ENCODE measurements at places on chromosomes 6 and 20. TPM values are rescaled to one million over a fixed set of nuclear protein-coding genes. Genes with fewer than 3 reads are reported as not detected.

DNA sequence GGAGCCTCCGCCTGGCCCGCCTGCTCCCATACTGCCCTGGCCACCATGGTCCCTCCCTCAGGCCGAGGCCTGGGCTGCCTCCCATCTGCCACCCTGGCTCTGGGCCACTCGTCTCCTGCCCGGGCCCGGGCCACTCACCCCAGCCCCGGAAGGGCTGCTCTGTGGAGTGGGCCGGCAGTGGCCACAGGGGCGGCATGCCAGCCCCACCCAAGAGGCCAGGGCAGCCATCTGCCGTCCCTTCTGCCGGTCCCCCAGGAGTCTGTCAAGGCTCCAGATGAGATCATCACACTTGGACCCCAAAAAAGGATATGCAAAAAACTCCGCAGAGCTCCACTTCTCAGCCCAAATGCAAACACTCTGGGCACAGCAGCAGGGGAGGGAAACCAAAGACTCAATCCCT, 23.8 kb upstream of the TLDC2 start:
- H3K36me3 ChIP-seq: no peaks in the 10 kb centered on the region
- H3K4me3 ChIP-seq: no peak overlapping the region
- no peak for DNase-seq
- H3K27me3 ChIP-seq: no peaks in the 10 kb centered on the region
- no peak overlapping the region for H3K27ac ChIP-seq

DNA sequence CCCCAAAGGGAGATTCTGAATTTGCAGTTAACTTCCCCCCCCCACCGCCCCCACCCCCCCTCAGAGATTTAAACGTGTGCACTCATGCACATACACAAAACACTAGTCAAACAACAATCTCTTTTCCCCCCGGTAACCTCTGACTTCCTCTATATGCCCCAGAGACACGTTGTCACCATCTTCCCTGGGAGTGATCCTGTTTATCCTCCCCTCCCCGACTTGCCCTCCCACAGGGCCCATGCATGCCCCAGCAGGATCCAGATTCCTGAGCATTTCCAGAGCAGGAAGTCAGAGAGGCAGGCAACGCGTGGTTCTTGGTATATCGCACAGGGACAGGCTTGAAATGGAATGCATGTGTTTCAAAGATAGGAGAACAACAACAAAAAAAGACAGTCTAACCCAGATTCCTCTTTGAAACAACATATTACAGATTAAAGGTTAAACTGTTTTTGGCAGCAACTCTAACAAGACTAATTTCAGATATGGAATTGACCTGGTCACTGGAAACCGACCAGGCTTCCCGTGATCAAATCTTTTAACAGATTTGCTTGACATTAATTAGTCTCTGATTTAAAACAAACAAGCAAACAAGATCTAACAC, 1.3 kb downstream of the BLCAP start:
- H3K27ac ChIP-seq: peak overlapping the region; percentile 98
- H3K4me1 ChIP-seq: peaks cover 41% of the 10 kb centered on the region
- H3K4me3 ChIP-seq: peak overlapping the region; percentile 89
- peaks cover 1% of the 10 kb centered on the region for H3K36me3 ChIP-seq
- no peak for DNase-seq

DNA sequence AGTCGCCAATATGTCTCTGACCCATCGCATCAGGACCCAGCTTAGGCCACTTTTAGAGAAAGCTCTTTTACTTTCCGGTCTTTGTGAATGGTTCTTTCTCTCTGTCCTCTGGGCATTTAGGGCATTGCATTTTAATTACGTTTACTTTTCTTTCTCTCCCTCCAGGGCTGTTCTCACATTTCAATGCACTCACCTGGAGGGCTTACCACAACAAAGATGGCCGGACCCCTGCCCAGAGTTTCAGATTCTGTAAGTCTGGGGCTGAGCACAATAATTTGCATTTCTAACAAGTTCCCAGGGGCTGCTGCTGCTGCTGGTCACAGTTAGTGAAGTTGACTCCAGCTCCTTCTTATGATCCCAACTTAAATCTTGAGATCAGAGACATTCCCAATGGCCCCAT, 3.0 kb downstream of the ANKRD66 start:
- no peaks in the 10 kb centered on the region for H3K4me1 ChIP-seq
- peaks cover 13% of the 10 kb centered on the region for H3K27me3 ChIP-seq
- DNase-seq: no peak
- no peak overlapping the region for H3K4me3 ChIP-seq
- no peak overlapping the region for H3K27ac ChIP-seq

DNA sequence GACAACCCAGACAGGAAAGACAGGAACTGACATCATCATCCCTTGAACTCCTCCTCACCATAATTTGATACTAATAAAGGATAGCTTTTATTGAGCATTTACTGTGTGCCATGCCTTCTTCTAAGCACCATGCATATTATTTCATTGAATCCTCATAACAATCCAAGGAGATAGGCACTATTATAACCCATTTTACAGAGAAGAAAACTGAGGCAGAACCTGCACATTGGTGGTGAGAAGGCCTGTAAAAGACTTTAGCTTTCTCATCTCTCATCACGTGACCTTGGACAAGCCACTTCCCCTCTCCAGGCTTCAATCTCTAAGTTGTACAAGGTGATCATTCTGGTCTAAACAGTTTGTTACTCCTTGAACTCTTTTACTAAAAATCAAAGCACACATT, 34.5 kb upstream of the PREX1 start:
- no peaks in the 10 kb centered on the region for H3K36me3 ChIP-seq
- DNase-seq: no peak
- peaks cover 13% of the 10 kb centered on the region for H3K27me3 ChIP-seq
- H3K4me3 ChIP-seq: no peak overlapping the region
- H3K27ac ChIP-seq: no peak overlapping the region

- H3K4me3 ChIP-seq: no peak overlapping the region
- no peak overlapping the region for H3K27ac ChIP-seq
- no peak for DNase-seq
- H3K36me3 ChIP-seq: no peaks in the 10 kb centered on the region
- no peaks in the 10 kb centered on the region for H3K27me3 ChIP-seq
- H3K4me1 ChIP-seq: no peaks in the 10 kb centered on the region
Observed at GRCh38 chr20:11727708-11728107, 190.0 kb upstream of the BTBD3 start.

- H3K4me3 ChIP-seq: no peak overlapping the region
- no peak for DNase-seq
- H3K27ac ChIP-seq: no peak overlapping the region
Observed at GRCh38 chr6:163804991-163805390, 390.5 kb downstream of the QKI start.

DNA sequence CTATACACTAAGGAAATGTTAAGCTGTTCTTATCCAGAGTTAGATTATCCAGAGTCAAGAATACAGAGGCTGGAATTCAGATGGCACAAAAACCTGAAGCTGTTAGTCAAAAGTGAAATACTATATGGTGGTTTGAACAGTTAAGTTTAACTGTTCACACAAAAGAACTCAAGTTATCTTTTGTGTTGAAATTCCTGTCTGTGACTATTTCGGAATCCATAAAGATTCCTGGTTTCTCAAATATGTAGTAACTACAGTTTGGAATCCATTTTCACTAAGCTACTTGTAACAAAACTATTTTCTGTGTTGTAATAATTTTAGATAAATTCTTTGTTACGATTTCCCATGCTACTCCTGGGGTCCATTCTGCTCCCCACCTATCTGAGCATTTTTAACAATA, 24.5 kb downstream of the FIG4 start:
- no peak overlapping the region for H3K27ac ChIP-seq
- peaks cover 6% of the 10 kb centered on the region for H3K36me3 ChIP-seq
- DNase-seq: no peak
- no peaks in the 10 kb centered on the region for H3K4me1 ChIP-seq
- H3K4me3 ChIP-seq: no peak overlapping the region
- no peaks in the 10 kb centered on the region for H3K27me3 ChIP-seq

DNA sequence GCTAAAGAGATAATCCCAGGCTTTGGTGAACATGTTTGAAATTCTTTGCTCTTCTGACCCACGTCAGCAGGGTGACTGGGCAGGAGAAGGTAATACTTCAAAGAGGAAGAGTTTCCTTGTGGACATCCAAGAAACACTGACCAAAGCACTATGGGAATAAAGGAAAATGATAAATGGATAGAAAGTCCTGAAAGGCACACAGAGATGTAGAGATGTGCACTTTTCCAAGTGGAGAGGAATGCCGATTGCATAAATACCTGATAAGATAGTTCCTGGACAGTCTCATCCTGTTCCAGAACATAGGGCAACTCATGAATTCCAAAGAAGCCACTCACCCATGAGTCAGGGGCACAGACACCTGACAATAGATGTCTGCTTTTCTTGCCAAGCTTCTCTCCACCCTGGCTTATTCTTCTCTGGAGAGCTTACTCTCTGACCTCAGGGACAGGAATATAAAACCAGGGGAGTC, 191.3 kb upstream of the FOXA2 start:
- H3K27ac ChIP-seq: no peak overlapping the region
- no peaks in the 10 kb centered on the region for H3K36me3 ChIP-seq
- H3K4me1 ChIP-seq: no peaks in the 10 kb centered on the region
- no peaks in the 10 kb centered on the region for H3K27me3 ChIP-seq

GRCh38 chr20:36599912-36600345, 5.7 kb upstream of the RAB5IF start:
- no peak overlapping the region for H3K4me3 ChIP-seq
- DNase-seq: no peak
- H3K36me3 ChIP-seq: peaks cover 3% of the 10 kb centered on the region
- H3K27me3 ChIP-seq: no peaks in the 10 kb centered on the region

- no peak overlapping the region for H3K4me3 ChIP-seq
- no peaks in the 10 kb centered on the region for H3K4me1 ChIP-seq
- no peak for DNase-seq
- H3K27ac ChIP-seq: no peak overlapping the region
- H3K27me3 ChIP-seq: no peaks in the 10 kb centered on the region
- no peaks in the 10 kb centered on the region for H3K36me3 ChIP-seq
Observed at GRCh38 chr6:169904051-169904922, 152.9 kb downstream of the ERMARD start.

CRISP2 gene
- not detected for total RNA-seq

MYCT1 gene
- not detected for total RNA-seq

ABCC10 gene
- 51.0 TPM for total RNA-seq

CCN5 gene
- not detected for total RNA-seq

ISM1 gene
- 2.3 TPM for total RNA-seq

TRAPPC3L gene
- total RNA-seq: not detected
